ENCODE measurements at places on chromosomes 5 and 9. TPM values are rescaled to one million over a fixed set of nuclear protein-coding genes. Genes with fewer than 3 reads are reported as not detected.

DNA sequence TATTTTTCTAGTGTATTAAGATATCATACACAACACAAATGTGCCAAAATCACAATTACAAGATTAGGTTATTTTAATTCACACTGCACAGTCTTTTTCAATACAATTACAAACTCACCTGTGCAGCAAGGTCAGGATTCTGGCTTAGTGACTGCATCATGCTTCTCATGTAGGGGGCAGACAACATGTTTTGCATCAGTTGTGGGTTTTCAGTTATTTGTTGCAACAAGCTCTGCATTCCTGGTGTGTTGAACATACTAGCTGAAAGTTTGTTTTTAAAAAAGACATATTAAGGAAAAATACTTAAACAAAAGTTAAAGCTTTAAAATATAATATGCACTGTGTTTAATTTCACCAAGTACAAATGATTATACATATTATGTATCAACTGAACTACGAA lies 38.7 kb downstream of the UBQLN1 start:
- no peak overlapping the region for H3K4me3 ChIP-seq
- no peak overlapping the region for H3K27ac ChIP-seq
- peaks cover 21% of the 10 kb centered on the region for H3K4me1 ChIP-seq
- no peak for DNase-seq

DNA sequence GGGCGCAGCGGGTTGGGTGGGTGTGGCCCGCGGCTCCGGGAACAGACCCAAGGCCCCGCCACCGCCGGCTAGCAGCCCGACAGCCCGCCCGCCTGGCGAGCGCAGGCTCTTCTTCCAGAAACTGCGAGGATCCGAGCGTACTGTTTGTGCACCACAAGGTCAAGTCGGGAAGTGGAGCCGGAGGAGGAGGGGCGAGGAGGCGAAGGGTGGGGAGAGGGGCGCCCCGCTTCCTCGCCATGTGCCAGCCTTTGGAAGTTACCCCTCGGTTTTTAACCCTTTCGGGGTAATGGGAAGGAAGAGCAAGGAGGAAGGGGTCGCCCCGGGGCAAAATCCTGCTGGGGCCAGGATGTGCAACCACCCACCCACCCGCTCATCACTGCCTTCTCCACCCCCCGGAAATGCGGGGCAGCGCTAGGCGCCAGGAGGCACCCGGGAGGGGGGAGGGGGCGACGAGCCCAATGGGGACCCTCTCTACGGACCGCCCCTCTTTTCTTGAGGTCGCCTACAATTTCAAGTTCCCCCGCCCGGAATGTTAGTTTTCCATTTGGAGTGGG lies 1.1 kb upstream of the JADE2 start:
- peaks cover 22% of the 10 kb centered on the region for H3K4me1 ChIP-seq
- H3K4me3 ChIP-seq, result peak overlapping the region; percentile 88
- peak; percentile 81 for DNase-seq

- no peak overlapping the region for H3K4me3 ChIP-seq
- H3K36me3 ChIP-seq, result no peaks in the 10 kb centered on the region
- peak; percentile 15 for DNase-seq
- H3K27ac ChIP-seq, result no peak overlapping the region
- H3K27me3 ChIP-seq, result no peaks in the 10 kb centered on the region
These were observed 8.7 kb upstream of the GFRA3 start for GRCh38 chr5:138282920-138283742.

- no peak for DNase-seq
- no peak overlapping the region for H3K27ac ChIP-seq
- no peaks in the 10 kb centered on the region for H3K27me3 ChIP-seq
These were observed 201.7 kb downstream of the KDM4C start for GRCh38 chr9:6959270-6960000.

DNA sequence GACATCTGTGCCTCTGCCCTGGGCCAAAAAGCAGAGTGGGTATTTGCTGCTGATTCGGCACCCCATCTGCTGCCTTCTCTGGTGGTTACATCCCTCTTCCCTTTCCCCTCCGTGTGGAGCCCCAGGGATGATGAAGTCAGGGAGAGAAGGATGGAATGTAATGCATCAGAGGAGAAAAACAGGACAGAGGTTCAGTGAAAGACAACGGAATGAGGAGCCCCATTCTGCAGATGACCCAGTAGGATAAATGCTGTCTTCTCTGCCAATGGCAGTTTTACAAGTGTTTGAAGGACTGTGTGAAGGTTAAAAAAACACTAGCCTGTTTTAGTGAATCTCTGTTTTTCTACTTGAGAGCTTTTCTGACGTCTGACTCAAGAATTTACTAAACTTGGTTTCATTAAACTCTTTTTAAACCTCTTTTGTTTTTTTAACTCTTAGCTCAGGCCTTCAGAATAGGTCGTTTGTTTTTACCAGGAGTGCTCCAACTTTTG lies 86.3 kb downstream of the NLN start:
- H3K36me3 ChIP-seq, result peaks cover 54% of the 10 kb centered on the region
- no peaks in the 10 kb centered on the region for H3K27me3 ChIP-seq
- H3K4me1 ChIP-seq, result peaks cover 35% of the 10 kb centered on the region
- H3K4me3 ChIP-seq, result no peak overlapping the region

DNA sequence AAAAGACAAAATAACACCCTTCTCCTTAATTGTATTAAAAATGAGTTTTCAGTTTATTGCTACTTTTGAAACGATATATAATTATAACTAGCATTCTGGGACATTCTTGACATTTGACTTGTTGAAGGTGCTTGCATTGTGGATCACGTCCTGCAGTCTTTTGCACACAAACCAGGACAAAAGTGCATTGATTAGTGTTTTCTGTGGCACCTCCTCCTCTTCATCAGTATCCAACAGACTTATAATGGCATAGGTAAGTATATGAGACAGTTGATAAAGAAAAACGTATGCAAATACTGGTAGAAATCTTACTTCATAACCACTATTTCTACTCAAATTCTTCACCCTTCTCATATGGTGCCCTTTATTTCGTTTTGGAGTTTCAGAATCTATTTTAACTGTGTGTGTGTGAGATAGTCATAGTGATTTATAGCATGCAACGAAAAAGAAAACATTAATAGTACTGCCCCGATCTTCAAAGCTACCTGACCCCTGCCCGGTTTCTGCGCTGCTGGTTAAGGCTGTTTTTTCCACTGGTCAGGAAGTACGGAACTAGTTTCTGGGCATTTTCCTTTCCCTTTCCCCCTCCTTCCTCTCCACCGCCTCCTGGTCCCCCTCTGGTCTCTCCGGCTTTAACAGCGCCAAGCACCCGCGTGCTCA lies 639 bp upstream of the RASA1 start:
- peak overlapping the region; percentile 96 for H3K27ac ChIP-seq
- no peak for DNase-seq
- H3K4me1 ChIP-seq, result peaks cover 28% of the 10 kb centered on the region
- peaks cover 8% of the 10 kb centered on the region for H3K36me3 ChIP-seq
- peak overlapping the region; percentile 100 for H3K4me3 ChIP-seq

GRCh38 chr5:115179030-115179393 lies 9.3 kb upstream of the TRIM36 start:
- no peaks in the 10 kb centered on the region for H3K36me3 ChIP-seq
- H3K4me1 ChIP-seq, result peaks cover 3% of the 10 kb centered on the region
- H3K27ac ChIP-seq, result no peak overlapping the region
- H3K4me3 ChIP-seq, result peak overlapping the region; percentile 67

DNA sequence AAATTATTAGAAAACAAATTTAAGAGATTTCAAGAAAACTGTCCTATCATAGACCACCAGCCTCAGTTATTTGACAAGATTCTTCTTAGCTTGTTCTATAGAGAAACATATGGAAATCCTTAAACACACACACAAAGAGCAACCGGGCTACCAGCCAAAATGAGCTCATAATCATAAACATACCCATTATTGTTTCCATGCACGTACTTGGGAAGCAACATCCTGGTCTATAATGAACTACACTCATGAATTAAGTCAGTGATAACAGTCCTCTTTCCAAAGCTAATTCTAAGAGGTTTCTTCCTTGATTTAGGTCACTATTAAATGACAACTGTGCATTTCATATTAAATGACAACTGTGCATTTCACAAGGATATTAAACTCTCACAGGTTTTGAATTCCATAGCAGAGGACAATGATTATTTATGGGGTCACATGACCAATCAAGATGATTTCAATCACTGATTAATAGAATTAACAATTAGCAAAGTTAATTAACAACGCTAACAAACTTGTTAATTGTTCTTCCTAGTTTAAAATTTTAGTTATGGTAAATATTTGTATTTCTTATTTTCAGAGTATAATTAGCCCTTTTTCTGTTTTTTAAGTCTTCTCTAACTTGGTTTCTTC lies 77.0 kb downstream of the OXCT1 start:
- H3K4me3 ChIP-seq, result no peak overlapping the region
- no peak for DNase-seq
- no peak overlapping the region for H3K27ac ChIP-seq
- H3K36me3 ChIP-seq, result peaks cover 32% of the 10 kb centered on the region
- peaks cover 3% of the 10 kb centered on the region for H3K4me1 ChIP-seq

- H3K36me3 ChIP-seq, result no peaks in the 10 kb centered on the region
- DNase-seq, result no peak
- H3K27me3 ChIP-seq, result no peaks in the 10 kb centered on the region
These were observed 8.1 kb upstream of the ARSB start for GRCh38 chr5:78993165-78993564.

- peaks cover 21% of the 10 kb centered on the region for H3K36me3 ChIP-seq
- no peaks in the 10 kb centered on the region for H3K27me3 ChIP-seq
- H3K4me1 ChIP-seq, result peaks cover 2% of the 10 kb centered on the region
- no peak for DNase-seq
- H3K4me3 ChIP-seq, result no peak overlapping the region
These were observed 152.0 kb downstream of the DOCK8 start for GRCh38 chr9:366620-367019.

- no peaks in the 10 kb centered on the region for H3K4me1 ChIP-seq
- DNase-seq, result no peak
- H3K27ac ChIP-seq, result no peak overlapping the region
- H3K4me3 ChIP-seq, result no peak overlapping the region
- no peaks in the 10 kb centered on the region for H3K27me3 ChIP-seq
These were observed 484.5 kb downstream of the NR2F1-AS1 start for GRCh38 chr5:93096561-93096960.

GRCh38 chr5:35319333-35320002 lies 89.2 kb upstream of the PRLR start:
- H3K36me3 ChIP-seq, result no peaks in the 10 kb centered on the region
- peaks cover 14% of the 10 kb centered on the region for H3K4me1 ChIP-seq
- peaks cover 24% of the 10 kb centered on the region for H3K27me3 ChIP-seq
- DNase-seq, result peak; percentile 94
- peak overlapping the region; percentile 24 for H3K27ac ChIP-seq
- H3K4me3 ChIP-seq, result no peak overlapping the region

GRCh38 chr9:97640325-97640724 lies 6.7 kb downstream of the NCBP1 start:
- DNase-seq, result no peak
- H3K4me1 ChIP-seq, result peaks cover 43% of the 10 kb centered on the region
- H3K4me3 ChIP-seq, result no peak overlapping the region

- H3K4me3 ChIP-seq, result no peak overlapping the region
- no peak for DNase-seq
- peaks cover 3% of the 10 kb centered on the region for H3K27me3 ChIP-seq
- H3K27ac ChIP-seq, result no peak overlapping the region
- no peaks in the 10 kb centered on the region for H3K4me1 ChIP-seq
These were observed 118.7 kb downstream of the GAS1 start for GRCh38 chr9:86828631-86829030.

DNA sequence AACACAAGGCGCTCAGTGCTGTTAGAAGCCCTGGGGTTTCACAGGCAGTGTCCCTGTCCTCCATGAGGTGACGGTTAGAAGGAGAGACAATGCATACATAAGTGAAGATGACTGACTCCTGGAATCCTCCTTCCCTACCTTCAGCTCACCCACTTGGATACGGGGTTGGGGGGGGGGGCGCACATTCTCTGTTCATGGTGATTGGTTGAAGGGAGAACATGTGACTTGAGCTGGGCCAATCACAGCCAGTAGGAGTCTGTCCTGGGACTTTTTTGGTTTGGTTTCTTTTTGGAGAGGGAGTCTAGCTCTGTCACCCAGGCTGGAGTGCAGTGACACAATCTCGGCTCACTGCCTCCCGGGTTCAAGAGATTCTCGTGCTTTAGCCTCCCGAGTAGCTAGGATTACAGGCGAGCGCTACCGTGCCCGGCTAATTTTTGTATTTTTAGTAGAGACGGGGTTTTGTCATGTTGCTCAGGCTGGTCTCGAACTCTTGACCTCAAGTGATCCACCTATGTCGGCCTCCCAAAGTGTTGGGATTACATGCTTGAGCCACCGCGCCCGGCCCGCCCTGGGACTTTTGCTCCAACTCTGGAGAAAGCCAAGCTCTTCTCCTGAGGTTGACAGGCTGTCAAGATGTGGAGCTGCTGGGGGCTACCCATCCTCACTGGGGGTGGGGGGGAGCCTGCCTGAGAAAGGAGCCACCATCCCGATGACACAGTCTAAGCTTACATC lies 30.8 kb downstream of the SH3PXD2B start:
- no peaks in the 10 kb centered on the region for H3K36me3 ChIP-seq
- no peak overlapping the region for H3K27ac ChIP-seq
- H3K27me3 ChIP-seq, result no peaks in the 10 kb centered on the region
- no peak overlapping the region for H3K4me3 ChIP-seq
- DNase-seq, result no peak

GRCh38 chr5:178467205-178467567 lies 123.0 kb downstream of the COL23A1 start:
- H3K36me3 ChIP-seq, result no peaks in the 10 kb centered on the region
- no peaks in the 10 kb centered on the region for H3K27me3 ChIP-seq
- no peak for DNase-seq
- no peaks in the 10 kb centered on the region for H3K4me1 ChIP-seq

DNA sequence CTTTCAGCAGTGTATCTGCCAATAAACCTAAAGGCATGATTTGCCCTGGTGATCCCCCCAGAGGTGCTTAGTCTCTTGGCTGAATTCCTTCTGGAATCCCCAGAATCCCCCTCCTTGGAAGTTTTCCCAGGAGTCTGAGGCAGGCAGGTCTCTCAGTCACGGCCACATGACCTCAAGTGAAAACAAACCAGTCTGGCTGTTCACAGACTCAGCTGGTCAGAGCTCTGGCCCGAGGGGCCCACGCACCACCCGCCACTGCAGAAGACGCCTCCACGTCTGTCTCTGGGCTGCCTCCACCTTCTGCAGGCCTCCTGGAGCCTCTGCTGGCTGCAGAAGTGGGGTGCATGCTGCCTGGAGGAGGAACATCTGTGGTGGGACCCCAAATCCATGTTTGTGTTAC lies 52.5 kb downstream of the HRH2 start:
- no peak overlapping the region for H3K27ac ChIP-seq
- no peaks in the 10 kb centered on the region for H3K4me1 ChIP-seq
- peaks cover 10% of the 10 kb centered on the region for H3K36me3 ChIP-seq
- no peaks in the 10 kb centered on the region for H3K27me3 ChIP-seq
- no peak overlapping the region for H3K4me3 ChIP-seq
- DNase-seq, result no peak

Gene WDR31
- 0.81 TPM for total RNA-seq

Gene F12
- 3.2 TPM for total RNA-seq

Gene SLC45A2
- not detected for total RNA-seq

Gene SLCO4C1
- total RNA-seq, result not detected

Gene PAEP
- total RNA-seq, result not detected

Gene SNCB
- not detected for total RNA-seq

Gene CNTLN
- 0.10 TPM for total RNA-seq

Gene PRR7
- 7.4 TPM for total RNA-seq

Gene ZNF879
- 1.8 TPM for total RNA-seq

Gene CEL
- 2.1 TPM for total RNA-seq

Gene ANKRD31
- total RNA-seq, result 0.36 TPM

Gene ZNF367
- total RNA-seq, result 36.1 TPM

Gene TLE1
- 0.10 TPM for total RNA-seq

Measured in activated naive CD4-positive, alpha-beta T cell treated with anti-CD3 and anti-CD28 coated beads for 36 hours (primary cell).